ENCODE measurements at places on chromosomes 3 and 15. TPM values are rescaled to one million over a fixed set of nuclear protein-coding genes. Genes with fewer than 3 reads are reported as not detected.

Gene TMCC1
- total RNA-seq = 30.0 TPM

GRCh38 chr3:160622263-160623045 lies 54.5 kb upstream of the ARL14 start:
- H3K4me3 ChIP-seq = no peak overlapping the region
- H3K27ac ChIP-seq = no peak overlapping the region
- no peaks in the 10 kb centered on the region for H3K36me3 ChIP-seq
- no peaks in the 10 kb centered on the region for H3K27me3 ChIP-seq
- no peak for DNase-seq

- H3K27me3 ChIP-seq = no peaks in the 10 kb centered on the region
- H3K4me1 ChIP-seq = no peaks in the 10 kb centered on the region
- H3K36me3 ChIP-seq = no peaks in the 10 kb centered on the region
Measured at GRCh38 chr15:72387741-72388140, 10.4 kb upstream of the TMEM202 start.

Gene SH2D7
- total RNA-seq = not detected

Gene PLCL2
- total RNA-seq = 10.0 TPM

Gene RETNLB
- total RNA-seq = not detected

- no peaks in the 10 kb centered on the region for H3K4me1 ChIP-seq
- H3K4me3 ChIP-seq = no peak overlapping the region
- H3K27me3 ChIP-seq = no peaks in the 10 kb centered on the region
- no peak overlapping the region for H3K27ac ChIP-seq
- no peak for DNase-seq
- H3K36me3 ChIP-seq = no peaks in the 10 kb centered on the region
Measured at GRCh38 chr3:7752005-7752404, 749.6 kb upstream of the LMCD1 start.

Gene TADA3
- 62.7 TPM for total RNA-seq

Gene AP3B2
- 1.2 TPM for total RNA-seq

DNA sequence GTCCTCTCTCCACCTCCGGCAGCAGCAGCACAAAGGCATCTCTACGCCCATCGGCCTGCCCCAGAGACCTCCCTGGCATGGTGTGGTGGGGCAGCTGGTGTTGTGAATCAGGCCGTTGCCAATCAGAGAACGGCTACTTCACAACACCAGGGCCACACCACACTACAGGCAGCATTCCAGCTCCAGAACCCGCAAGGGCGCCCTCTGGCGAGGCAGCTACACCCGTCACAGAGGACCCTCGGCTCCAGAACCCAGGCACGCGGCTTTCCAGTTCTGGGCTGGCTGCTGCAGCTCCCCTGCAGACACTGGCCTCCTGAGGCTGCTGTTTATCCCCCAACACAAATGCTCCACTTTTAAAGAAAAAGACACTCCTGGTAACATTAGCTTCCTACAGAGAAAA lies 127.5 kb upstream of the TOPAZ1 start:
- H3K36me3 ChIP-seq = no peaks in the 10 kb centered on the region
- no peak overlapping the region for H3K4me3 ChIP-seq
- DNase-seq = no peak
- H3K27me3 ChIP-seq = no peaks in the 10 kb centered on the region
- no peaks in the 10 kb centered on the region for H3K4me1 ChIP-seq
- H3K27ac ChIP-seq = no peak overlapping the region

Gene CD80
- total RNA-seq = not detected

- no peaks in the 10 kb centered on the region for H3K27me3 ChIP-seq
- no peaks in the 10 kb centered on the region for H3K36me3 ChIP-seq
- H3K4me1 ChIP-seq = no peaks in the 10 kb centered on the region
- no peak overlapping the region for H3K4me3 ChIP-seq
- no peak for DNase-seq
- H3K27ac ChIP-seq = no peak overlapping the region
Measured at GRCh38 chr3:98986073-98986472, 84.6 kb upstream of the DCBLD2 start.

DNA sequence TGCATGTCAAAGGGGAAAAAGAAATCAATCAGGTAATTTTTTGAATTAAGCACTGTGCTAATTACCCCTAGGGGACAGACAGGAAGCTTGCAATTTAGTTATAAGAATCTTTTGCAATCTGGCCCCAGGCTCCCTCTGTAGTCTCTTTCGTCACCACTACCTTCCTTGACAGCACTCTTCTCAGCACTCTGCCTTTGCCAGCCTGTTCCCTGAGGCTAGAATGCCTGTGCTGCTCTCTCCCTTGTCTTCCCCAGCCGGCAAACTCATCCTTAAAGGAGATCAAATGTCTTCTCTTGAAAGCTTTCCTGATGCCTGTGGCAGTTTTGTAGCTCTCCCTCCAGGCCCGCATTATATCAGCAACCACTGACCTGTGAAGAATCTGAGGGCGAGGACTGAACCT lies 32.4 kb upstream of the PRTG start:
- no peaks in the 10 kb centered on the region for H3K36me3 ChIP-seq
- H3K4me3 ChIP-seq = no peak overlapping the region
- no peak for DNase-seq
- H3K4me1 ChIP-seq = no peaks in the 10 kb centered on the region
- no peak overlapping the region for H3K27ac ChIP-seq

Gene STRC
- total RNA-seq = 0.71 TPM

Gene FBLN2
- 76.3 TPM for total RNA-seq

DNA sequence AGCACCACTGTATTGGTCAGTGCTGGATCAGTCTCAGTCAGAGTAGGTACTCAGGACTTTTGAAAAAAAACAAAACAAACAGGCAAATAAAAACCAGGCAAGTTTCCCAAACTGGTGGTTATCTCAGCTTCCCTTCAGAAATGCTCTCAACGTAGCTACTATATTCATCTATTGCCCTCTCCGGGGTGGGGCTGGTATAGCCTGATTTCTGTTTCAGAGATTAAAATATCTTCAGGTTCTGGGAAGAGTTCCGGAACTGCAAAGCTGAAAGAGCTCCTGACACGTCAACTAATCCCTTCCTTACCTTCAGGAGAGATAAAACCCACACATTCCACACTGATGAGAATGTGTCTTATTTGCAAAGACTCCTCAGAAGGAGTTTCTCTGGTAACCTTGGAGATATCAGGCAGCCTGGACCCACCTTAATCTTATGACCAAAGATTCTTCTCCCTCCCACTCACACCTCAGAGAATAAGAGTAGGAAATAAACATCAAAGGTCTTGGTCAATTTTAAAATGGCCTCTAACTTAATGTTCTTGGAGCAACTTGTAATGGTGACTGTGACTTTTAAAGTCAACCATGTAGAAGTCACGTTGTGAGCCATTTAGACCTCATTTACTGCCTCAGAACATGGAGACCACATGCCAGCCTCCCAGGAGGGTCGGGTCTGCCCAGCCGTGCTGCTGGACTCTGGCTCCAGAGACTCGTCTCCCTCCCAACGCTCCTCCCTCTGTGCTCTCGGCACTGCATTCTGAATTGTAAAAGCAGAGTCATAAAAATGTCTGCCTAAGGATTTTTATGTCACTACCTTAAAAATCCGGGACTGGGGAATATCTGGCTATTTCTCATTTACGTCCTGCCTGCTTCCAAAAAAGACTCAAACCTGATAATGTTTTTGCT lies 53.8 kb downstream of the CDCP1 start:
- no peak for DNase-seq
- H3K4me1 ChIP-seq = peaks cover 43% of the 10 kb centered on the region
- peak overlapping the region; percentile 70 for H3K27ac ChIP-seq
- H3K36me3 ChIP-seq = no peaks in the 10 kb centered on the region
- H3K4me3 ChIP-seq = no peak overlapping the region
- H3K27me3 ChIP-seq = no peaks in the 10 kb centered on the region

DNA sequence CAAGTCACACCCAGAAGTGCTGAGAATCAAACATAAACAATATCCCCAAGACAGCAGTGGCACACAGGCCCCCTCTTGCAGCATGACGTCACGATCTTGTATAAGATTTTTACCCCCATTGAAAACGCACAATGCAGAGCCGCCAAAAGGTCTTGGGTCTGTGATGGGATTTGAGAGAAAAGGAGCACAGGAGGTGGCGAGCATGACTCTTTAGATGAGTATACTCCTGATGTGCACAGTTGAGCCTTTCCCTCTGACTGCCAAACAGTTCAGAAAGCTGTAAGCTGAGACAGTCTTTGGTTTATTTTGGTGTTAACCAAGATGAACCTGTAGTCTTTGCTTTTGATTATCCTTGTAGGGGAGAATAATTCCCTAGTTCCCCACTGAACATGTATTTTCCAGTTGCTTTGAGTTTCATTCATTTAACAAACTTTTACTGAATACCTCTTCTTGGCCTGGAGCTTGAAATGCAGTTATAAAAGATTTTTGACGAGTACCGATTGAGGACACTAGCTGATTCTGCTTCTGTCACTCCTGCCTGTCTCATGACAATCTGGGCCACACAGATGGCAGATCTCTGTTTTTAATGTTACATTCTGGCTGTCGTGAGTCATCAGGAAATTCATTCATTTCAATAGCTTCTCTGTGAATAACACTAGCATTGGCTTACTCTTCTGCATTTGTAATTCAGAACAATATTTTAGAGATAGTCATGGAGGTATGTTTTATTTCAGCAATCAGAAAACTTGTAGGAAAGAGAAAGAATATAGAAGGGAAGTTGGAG lies 28.9 kb downstream of the CFAP91 start:
- H3K27ac ChIP-seq = no peak overlapping the region
- no peaks in the 10 kb centered on the region for H3K4me1 ChIP-seq
- no peak overlapping the region for H3K4me3 ChIP-seq
- no peaks in the 10 kb centered on the region for H3K36me3 ChIP-seq
- no peaks in the 10 kb centered on the region for H3K27me3 ChIP-seq
- no peak for DNase-seq

DNA sequence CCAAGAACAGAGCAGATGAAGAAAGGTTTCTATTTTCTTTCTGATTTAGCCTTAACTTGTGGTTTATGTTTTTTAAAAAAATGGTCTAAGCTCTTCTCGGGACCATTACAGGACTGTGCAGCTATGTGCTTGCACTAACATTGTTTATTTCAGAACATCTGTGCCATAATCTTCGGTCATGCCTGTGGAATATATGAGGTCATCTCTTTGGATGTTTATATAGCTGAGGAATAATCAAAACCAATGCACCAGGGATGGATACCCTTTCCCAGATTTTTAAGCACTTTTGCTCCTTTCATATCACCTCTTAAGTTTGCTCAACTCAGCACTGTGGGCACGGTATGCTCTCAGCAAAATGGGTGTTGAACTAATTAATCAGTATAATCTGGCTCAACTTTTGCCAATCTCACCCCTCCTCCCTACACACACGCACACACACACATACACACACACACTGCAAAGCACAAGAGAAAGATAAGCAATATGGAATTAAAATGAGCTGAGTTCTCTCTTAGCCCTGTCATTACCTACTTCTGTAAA lies 268.5 kb upstream of the TMC3 start:
- H3K27me3 ChIP-seq = no peaks in the 10 kb centered on the region
- no peak overlapping the region for H3K27ac ChIP-seq
- H3K36me3 ChIP-seq = no peaks in the 10 kb centered on the region

DNA sequence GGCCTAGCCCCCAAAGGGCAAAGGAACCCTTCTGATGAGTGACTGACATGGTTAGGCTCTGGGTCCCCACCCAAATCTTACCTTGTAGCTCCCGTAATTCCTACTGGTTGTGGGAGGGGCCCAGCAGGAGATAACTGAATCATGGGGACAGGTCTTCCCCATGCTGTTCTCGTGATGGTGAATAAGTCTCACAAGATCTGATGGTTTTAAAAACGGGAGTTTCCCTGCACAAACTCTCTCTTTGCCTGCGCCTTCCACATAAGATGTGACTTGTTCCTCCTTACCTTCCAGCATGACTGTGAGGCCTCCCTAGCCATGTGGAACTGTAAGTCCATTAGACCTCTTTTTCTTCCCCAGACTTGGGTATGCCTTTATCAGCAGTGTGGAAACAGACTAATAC lies 16.9 kb downstream of the TKT start:
- peak overlapping the region; percentile 33 for H3K27ac ChIP-seq
- no peaks in the 10 kb centered on the region for H3K27me3 ChIP-seq
- peaks cover 84% of the 10 kb centered on the region for H3K4me1 ChIP-seq
- DNase-seq = no peak

- no peaks in the 10 kb centered on the region for H3K27me3 ChIP-seq
- no peaks in the 10 kb centered on the region for H3K4me1 ChIP-seq
- no peak overlapping the region for H3K27ac ChIP-seq
- DNase-seq = no peak
Measured at GRCh38 chr3:165522386-165522785, 314.8 kb downstream of the BCHE start.

Gene SLC2A2
- not detected for total RNA-seq

DNA sequence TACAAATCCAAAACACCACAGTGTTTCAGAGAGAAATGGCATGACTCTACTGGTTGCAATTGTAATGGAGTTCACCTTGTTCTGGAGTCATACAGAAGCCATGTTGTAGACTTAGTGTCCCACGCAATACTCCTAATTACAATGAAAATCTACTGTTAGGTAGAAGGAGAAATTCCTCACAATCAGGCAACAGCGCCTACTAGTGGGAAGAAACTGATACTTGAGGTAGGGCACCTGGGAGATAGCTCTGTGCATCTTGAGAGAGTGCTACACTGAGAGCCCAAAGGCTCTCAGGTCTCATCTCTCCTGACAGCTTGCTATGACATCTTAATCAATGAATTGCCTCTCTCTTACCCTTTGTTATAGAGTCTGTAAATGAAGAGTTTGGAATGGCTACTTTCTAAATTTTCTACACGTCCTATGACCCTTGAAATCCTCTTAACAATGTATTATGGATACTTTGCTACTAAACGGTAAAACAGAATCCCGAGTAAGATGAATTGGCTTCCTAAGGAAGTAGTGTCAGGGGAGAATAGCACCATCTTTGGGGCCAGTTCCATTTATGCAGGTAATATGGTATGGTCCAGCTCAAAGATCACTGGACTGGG lies 422.7 kb upstream of the TPRG1 start:
- no peaks in the 10 kb centered on the region for H3K4me1 ChIP-seq
- no peak overlapping the region for H3K27ac ChIP-seq
- no peak for DNase-seq
- no peaks in the 10 kb centered on the region for H3K27me3 ChIP-seq
- H3K36me3 ChIP-seq = no peaks in the 10 kb centered on the region

- peaks cover 8% of the 10 kb centered on the region for H3K36me3 ChIP-seq
- H3K27ac ChIP-seq = no peak overlapping the region
- H3K27me3 ChIP-seq = no peaks in the 10 kb centered on the region
- H3K4me3 ChIP-seq = no peak overlapping the region
- peaks cover 26% of the 10 kb centered on the region for H3K4me1 ChIP-seq
Measured at GRCh38 chr15:101067660-101068522, 148.7 kb downstream of the LRRK1 start.

DNA sequence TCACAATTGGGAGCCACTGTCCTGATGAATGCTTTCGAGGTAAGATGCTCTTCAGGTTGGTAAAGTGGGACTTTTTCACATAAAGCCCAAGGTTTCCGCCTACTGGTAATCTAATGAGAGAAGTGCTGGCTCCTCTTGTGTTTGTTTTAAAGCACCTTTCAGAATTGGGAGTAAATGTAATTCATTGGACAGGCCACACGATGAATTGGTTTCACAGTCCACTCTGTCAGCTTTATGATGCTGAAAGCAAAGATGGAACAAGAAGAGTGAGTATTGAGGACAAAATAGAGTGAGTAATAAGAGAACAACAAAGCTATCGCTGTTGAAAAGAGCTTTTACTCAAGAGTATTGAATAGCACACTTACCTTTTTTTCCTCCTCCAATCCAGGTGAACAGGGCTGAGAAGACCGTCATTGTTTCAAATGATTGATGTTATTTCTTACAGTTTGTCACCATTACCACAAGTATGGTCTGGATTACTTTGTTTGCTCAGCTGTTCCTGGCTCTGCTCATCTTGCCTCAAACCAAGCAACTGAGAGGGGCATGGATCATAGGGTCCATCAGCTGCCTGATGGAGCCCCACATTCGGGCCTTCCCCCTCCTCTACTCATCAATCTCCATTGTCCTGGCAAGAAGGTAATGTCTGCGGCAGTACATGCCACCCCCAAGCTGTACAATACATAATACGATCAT lies 136.1 kb upstream of the CNTN4 start:
- H3K4me3 ChIP-seq = no peak overlapping the region
- no peak overlapping the region for H3K27ac ChIP-seq
- no peak for DNase-seq
